Glomerular endothelial cell (primary cell): ENCODE measurements at places on chromosomes 11 and 22.

DNA sequence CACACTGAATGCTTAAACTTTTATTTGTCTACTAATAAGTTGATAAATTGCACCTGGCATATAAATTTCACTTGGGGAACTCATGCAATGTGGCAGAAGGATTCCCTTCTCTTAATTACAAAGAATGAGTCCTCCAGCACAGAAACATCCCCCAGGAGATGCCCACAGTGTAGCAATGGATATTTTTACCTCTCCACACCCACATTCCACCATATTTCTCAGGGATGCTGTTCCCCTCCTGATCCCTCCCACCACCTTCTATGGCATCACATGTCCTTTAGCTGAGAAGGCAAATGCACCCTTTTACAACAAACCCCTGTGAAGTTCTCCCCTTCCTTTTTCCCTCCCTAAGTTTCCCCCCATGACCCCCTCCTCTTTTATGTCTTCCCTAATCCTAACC lies 56.1 kb upstream of the UBASH3B start:
- DNase-seq, result no peak

DNA sequence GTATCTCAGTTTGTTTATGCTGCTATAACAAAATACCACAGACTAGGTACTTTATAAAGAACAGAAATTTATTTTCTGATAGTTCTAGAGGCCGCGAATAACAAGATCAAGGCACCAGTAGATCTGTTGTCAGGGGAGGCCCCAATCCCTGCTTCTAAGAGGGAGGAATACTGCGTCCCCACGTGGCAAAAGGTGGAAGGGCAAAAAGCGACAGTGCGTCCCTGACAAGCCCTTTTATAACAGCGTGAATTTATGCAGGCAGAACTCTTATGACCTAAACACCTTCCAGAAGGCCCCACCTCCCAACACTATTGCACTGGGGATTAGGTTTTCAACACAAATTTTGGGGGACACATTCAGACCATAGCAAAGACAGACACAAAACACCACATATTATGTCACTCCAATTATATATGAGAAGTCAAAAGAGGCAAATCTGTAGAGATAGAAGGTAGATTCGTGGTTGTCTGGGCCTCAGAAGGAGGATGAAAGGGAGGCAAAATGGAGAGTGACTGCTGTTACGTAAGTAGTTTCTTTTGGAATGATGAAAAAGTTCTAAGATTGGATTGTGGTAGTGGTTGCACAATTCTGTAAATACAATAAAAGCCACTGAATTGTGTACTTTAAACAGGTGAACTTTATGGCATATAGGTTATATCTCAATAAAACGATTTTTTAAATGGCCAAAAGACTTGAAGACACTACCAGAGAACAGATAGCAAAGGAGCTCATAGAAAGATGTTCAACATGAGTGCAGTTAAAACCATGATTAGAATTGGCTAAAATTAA lies 30.1 kb upstream of the TNRC6B start:
- DNase-seq, result no peak

GRCh38 chr22:27794226-27794625 lies 7.3 kb downstream of the MN1 start:
- DNase-seq, result no peak

DNA sequence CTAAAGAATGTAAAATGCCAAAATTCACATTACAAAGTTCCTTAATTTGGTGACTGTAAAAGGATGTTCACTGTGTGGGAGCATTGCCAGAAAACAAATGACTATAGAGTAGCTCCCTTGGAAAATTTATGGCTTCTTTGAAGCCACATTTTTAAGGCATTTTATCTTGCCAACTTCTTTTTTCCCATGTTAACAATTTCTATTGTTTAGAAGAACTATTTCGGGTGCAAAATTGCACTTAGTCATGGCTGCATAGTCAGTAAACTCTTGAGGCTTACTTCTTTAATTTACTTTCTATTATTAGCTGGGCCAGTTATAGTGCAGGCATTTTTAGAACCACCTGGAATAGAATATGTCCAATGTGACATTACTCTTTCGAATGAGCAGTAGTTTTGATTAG lies 515.3 kb downstream of the JRKL start:
- no peak for DNase-seq

- DNase-seq, result no peak
Observed at GRCh38 chr11:7450836-7451235, 34.5 kb upstream of the OLFML1 start.

DNA sequence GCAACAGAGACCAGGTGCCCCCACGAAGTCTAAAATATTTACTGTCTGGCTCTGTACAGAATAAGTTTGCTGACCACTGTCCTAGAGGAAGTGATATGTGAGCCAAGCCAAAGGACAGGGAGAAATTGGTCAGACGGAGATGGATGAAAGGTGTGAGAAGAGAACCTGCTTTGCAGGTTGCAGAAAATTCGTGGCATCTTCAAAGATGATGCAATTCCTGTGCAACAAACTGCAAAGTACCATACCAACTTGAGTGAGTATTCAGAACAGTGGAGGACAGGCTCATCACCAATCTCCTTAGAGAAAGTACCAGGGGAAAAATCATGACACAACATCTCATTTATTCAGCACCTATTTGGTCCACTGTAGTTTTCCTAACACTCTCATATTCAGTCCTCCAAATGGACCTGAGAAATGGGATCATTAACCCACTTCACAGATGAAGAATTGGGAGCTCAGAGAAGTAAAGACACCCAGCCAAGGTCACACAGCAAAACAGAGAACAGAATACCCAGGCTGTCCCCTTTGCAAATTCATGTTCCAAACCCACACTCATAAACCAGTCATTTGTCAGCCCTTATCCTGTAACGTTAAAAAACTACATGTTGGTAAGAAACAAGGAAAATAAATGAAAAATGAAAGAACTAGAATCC lies 536.8 kb downstream of the MIAT start:
- no peak for DNase-seq

DNA sequence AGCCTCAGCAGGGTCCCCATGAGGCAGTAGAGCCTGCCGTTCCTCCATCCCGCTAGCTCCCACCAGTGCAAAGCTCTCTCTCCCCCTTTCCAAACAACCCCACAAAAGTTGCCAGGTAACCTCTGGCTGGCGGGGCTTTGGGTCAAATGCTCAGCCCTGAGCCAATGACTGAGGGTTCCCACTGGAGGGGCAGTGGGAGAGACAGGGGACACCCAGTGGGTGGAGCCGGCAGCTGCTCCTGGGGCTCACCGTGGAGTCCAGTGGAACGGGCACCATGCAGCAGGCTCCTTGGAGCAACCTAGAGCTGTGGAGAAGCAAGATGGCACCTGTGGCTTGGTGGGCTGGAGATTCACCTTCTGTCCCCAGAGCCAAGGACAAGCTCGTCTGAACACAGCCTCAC lies 25.0 kb upstream of the PPARA start:
- DNase-seq, result no peak
